ENCODE measurements at places on chromosomes 13 and 19. TPM values are rescaled to one million over a fixed set of nuclear protein-coding genes. Genes with fewer than 3 reads are reported as not detected.

The LYPD3 gene
- 0.44 TPM for total RNA-seq

The DNAJC15 gene
- 3.7 TPM for total RNA-seq

DNA sequence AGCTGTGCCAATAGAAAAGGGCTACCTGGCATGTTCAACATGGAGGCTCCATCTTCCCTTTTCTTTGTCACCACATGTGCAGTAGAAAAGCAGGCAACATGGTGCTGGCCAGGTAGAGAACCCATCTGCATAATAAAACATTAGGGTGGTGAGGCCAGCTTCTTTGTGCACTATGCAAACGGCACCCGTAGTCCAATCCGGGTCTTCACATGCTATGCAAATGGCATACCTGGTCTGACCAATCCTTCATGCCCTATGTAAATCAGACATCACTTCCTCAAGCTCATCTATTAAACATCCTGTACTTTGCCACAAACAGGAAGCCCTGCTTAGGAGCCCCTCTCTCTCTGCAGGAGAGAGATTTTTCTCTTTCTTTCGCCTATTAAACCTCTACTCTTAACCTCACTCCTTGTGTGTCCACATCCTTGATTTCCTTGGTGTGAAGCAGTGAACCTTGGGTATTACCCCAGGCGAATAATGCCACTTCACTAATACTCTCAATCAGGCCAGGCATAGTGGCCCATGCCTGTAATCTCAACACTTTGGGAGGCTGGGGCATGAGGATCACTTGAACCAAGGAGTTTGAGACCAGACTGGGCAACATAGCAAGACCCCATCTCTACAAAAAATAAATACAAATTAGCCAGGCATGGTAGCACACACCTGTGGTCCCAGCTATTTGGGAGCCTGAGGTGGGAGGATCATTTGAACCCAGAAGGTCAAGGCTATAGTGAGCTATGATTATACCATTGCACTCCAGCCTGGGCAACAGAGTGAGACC is 111.3 kb upstream of the MRI1 start:
- no peaks in the 10 kb centered on the region for H3K27me3 ChIP-seq
- no peak overlapping the region for H3K27ac ChIP-seq
- no peak for DNase-seq
- H3K4me3 ChIP-seq = no peak overlapping the region
- no peaks in the 10 kb centered on the region for H3K36me3 ChIP-seq

DNA sequence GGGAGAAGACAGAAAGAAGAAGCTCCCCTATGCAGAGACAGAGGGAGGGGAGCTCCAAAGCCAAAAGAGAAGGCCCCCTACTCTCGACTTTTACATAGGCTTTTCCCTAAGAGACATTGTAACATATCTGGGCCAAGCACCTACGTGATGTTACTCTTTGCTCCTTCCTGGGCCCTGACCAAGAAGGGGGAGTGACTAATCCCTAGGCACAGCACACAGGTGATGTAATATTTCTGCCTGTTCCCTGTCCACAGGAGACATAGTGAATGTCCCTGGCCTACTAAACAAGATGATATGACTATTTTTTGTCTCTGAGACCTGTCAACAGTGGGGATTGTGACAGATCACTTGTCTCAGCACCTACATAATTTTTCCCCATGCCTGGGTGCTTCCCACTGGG is 15.9 kb upstream of the ZNF254 start:
- no peaks in the 10 kb centered on the region for H3K36me3 ChIP-seq
- DNase-seq = no peak
- H3K27me3 ChIP-seq = no peaks in the 10 kb centered on the region
- no peaks in the 10 kb centered on the region for H3K4me1 ChIP-seq
- no peak overlapping the region for H3K27ac ChIP-seq
- H3K4me3 ChIP-seq = no peak overlapping the region

DNA sequence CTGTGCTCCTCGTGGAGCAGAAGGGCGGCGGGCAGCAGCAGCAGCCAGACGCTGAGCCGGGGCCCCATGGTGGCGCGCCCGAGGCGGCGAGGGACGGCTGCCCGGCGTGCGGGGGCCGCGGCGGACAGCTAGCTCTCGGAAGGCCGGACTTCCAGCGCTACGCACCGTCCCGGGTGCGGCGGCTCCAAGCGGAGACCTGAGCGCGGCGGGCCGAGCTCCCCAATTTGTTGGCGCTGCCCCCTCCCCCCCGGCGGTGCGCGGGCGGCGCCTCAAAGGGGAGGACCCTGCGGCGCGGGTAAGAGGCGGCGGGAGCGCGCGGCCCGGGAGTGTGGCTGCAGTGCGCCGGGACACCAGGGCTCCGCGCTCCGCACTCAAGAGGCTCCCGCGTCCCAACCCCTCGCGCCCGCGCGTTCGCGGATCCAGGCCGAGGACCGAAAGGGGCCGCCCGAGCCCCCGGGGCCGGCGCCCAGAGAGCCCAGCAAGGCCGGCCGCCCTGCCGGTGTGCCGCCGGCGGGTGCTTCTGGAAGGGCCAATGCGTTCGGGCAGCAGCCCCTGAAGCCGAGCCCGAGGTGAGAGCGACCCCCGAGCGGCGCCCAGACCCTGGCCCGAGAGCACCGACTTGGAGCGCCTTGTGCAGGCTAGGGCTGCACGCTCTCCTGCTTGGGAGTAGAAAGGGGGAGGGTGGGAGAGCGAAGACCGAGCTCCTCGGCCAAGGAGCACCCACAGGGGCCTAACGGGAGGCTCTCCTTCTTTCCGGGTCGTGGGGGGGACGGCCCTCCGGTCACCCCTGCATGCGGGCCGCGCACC is at the start of the genes COL4A1 and COL4A2:
Gene COL4A1 (minus strand): TSS at position 198 of the 807 bp plus-strand sequence. CDS start 130 bp downstream, at position 68.
Gene COL4A2 (plus strand): TSS at position 325 of the 807 bp plus-strand sequence. CDS start 620 bp downstream, outside the sequence.
- H3K4me3 ChIP-seq = peak within 1 kb of the TSS; percentile 96
- H3K27me3 ChIP-seq = no peaks in the 10 kb centered on the region
- peaks cover 65% of the 10 kb centered on the region for H3K4me1 ChIP-seq
- peak; percentile 77 for DNase-seq
- peak within 1 kb of the TSS; percentile 83 for H3K27ac ChIP-seq

DNA sequence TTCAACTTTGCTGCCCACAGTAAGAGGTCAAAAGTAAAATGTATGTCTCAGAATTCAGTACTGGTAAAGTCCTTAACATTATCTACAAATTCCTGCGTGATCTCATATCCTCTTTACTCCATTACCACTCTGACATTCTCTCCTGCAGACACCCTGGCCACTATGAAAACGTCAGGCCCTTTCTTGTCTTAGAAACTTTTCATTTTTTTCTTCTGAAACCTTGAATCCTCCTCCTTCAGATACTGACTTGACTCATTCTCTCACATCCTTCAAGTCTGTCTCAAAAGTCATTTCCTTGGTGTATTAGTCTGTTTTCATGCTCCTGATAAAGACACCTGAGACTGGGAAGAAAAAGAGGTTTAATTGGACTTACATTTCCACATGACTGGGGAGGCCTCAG is 262.3 kb downstream of the POU4F1 start:
- H3K4me3 ChIP-seq = no peak overlapping the region
- H3K27ac ChIP-seq = no peak overlapping the region
- H3K27me3 ChIP-seq = no peaks in the 10 kb centered on the region
- no peaks in the 10 kb centered on the region for H3K4me1 ChIP-seq

GRCh38 chr13:113060557-113061270 is 44.9 kb upstream of the F7 start:
- no peaks in the 10 kb centered on the region for H3K4me1 ChIP-seq
- no peaks in the 10 kb centered on the region for H3K36me3 ChIP-seq
- no peak for DNase-seq
- no peaks in the 10 kb centered on the region for H3K27me3 ChIP-seq
- H3K4me3 ChIP-seq = no peak overlapping the region

DNA sequence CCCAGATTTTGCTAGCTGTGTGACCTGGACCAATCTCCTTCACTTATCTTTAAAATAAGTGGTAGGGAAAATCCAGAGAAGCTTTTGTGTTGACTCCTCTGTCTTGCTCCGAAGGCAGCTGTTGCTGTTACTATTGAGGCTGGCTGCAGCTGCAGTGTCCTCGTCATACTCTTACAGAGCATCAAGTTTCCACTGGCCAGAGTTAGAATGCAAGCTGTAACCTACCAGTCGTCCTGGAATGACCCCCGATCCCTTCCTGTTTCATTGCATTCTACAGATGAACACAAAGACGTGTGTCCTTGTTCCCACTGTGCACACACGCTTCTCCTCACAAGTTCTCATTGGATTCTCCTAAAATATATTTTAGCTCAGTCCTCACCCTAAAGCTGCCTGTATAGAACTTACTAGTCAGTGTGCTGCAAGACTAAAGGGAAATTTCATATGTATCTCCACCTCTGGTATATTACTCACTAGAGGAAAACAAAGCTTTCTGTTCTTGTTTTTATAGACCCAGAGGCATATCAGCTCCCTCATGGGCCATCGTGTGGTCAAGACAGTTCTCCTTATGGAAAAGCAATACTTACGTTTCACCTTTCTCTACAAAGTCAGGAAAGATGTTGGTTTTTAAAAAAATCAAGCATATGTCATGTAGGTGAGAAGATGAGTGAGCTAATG is 589.8 kb downstream of the LMO7 start:
- H3K36me3 ChIP-seq = no peaks in the 10 kb centered on the region
- no peak overlapping the region for H3K4me3 ChIP-seq
- no peak for DNase-seq

- H3K27ac ChIP-seq = no peak overlapping the region
- peak overlapping the region; percentile 28 for H3K4me3 ChIP-seq
- peaks cover 100% of the 10 kb centered on the region for H3K27me3 ChIP-seq
- DNase-seq = no peak
- no peaks in the 10 kb centered on the region for H3K36me3 ChIP-seq
These were observed 1.0 kb downstream of the PDX1 start for GRCh38 chr13:27920677-27921420.

GRCh38 chr13:76330761-76331160 is 555.4 kb downstream of the KCTD12 start:
- no peaks in the 10 kb centered on the region for H3K4me1 ChIP-seq
- no peak for DNase-seq
- H3K27ac ChIP-seq = no peak overlapping the region
- no peak overlapping the region for H3K4me3 ChIP-seq

GRCh38 chr13:98522371-98522770 is 54.5 kb downstream of the STK24 start:
- peaks cover 17% of the 10 kb centered on the region for H3K4me1 ChIP-seq
- H3K36me3 ChIP-seq = no peaks in the 10 kb centered on the region
- no peak overlapping the region for H3K4me3 ChIP-seq
- DNase-seq = no peak
- peak overlapping the region; percentile 42 for H3K27ac ChIP-seq

GRCh38 chr13:47121092-47121763 is 224.4 kb upstream of the HTR2A start:
- no peaks in the 10 kb centered on the region for H3K27me3 ChIP-seq
- no peak overlapping the region for H3K27ac ChIP-seq
- no peaks in the 10 kb centered on the region for H3K4me1 ChIP-seq
- H3K36me3 ChIP-seq = no peaks in the 10 kb centered on the region
- DNase-seq = no peak

DNA sequence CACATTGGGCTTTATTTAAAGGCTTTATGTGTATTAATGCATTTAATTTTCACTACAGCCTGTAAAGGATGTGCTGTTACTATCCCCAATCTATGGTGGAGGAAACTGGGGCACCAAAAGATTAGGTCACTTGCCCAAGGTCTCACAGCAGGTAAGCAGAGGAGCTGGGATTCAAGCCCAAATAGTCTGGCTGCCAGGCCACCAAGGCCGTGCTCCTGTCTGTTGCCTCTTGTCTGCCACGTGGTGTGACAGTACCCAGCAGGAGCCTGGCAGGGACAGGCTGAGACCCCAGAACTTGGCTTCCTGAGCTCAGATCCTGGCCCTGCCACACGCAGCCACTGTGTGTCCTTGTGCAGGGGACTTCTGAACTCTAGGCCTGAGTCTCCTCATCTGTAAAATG is 4.5 kb downstream of the NTN5 start:
- H3K4me1 ChIP-seq = no peaks in the 10 kb centered on the region
- no peak overlapping the region for H3K27ac ChIP-seq
- no peaks in the 10 kb centered on the region for H3K27me3 ChIP-seq
- H3K4me3 ChIP-seq = no peak overlapping the region
- no peaks in the 10 kb centered on the region for H3K36me3 ChIP-seq
- DNase-seq = no peak
